ENCODE measurements at places on chromosomes 4 and X.
A peak's percentile ranks its signal among the peaks of the same experiment; 100 is the strongest.

- DNase-seq, result no peak
Measured at GRCh38 chr4:39931441-39931901, 46.2 kb downstream of the PDS5A start.

DNA sequence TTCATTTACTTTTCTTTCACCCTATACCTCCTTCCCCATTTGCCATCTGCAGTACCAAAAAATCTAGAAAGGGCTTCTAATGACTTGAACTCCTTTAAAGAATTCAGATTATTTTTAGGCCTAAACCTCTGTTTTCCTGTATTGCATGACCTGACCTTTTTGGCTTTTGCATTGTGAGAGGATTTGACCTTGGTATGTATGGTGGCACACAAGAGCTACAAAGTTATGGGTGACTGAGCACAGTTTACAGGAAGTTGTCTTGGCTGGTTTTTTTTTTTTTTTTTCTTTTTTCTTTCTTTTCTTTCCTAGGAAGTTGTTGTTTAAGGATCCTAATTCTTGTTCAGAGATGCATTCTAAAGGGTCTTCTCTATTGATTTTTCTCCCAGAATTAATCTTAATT, 32.0 kb upstream of the MTMR8 start:
- no peak for DNase-seq

- DNase-seq, result no peak
Measured at GRCh38 chr4:168527560-168527959, 30.7 kb downstream of the PALLD start.

GRCh38 chrX:56728752-56729151, 291 bp upstream of the NBDY start:
- DNase-seq, result peak; percentile 54

- DNase-seq, result no peak
Measured at GRCh38 chrX:123215397-123216089, 31.5 kb downstream of the GRIA3 start.
